ENCODE measurements at places on chromosomes 5 and 9. TPM values are rescaled to one million over a fixed set of nuclear protein-coding genes. Genes with fewer than 3 reads are reported as not detected.

Gene ABO
- total RNA-seq = 26.7 TPM

Gene MYMK
- not detected for total RNA-seq

Gene PRUNE2
- total RNA-seq = 1.3 TPM

Gene BHMT
- not detected for total RNA-seq

DNA sequence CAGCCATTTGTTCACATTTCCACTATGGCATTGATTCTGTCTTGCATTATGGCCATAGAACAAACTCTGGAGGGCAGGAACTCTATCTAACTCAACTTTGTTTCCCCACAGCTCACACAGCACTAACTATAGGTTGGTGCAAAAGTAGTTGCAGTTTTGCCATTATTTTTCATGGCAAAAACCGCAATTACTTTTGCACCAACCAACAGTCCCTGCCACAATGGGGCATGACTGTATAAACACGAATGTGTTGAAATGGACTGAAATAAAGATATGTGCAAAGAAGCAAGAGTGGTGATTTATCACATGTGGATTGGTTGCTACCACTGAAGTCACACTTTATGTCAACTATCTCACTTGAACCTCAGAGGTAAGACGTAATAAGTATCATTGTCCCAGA, 338.7 kb downstream of the NTRK2 start:
- DNase-seq = no peak

GRCh38 chr9:117714282-117714681, 10.1 kb downstream of the TLR4 start:
- DNase-seq = no peak

- no peak for DNase-seq
Measured at GRCh38 chr9:121718084-121718483, 66.7 kb downstream of the DAB2IP start.

GRCh38 chr9:13220837-13221236, 58.7 kb downstream of the MPDZ start:
- no peak for DNase-seq

- no peak for DNase-seq
Measured at GRCh38 chr5:173443971-173444370, 115.8 kb upstream of the STC2 start.

- no peak for DNase-seq
Measured at GRCh38 chr5:96026406-96027041, 64.9 kb upstream of the ELL2 start.

Measured in hematopoietic multipotent progenitor cell (in vitro differentiated cells).